ENCODE measurements at places on chromosomes 6 and 20.
A peak's percentile ranks its signal among the peaks of the same experiment; 100 is the strongest.

DNA sequence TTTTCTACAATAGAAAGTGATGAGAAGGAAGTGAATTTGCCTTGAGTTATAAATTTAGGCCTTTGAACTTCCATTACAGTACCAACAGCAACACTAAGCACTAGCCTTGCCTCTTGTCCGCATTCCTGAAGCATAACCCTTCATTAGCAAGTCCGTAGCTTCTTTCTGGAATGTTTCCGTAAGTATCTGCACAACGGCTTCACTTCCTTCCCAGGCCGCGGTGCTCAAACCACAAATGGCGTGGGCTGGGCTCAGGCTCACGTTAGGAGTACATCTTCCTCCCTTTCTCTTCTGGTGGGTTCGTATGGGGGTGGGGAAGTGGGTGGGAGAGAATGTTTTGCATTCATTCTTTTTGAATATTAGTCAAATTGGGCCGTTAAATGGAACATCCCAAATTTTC, 193.8 kb upstream of the SNX9 start:
- DNase-seq: no peak

GRCh38 chr6:123747515-123747914, 56.1 kb upstream of the NKAIN2 start:
- DNase-seq: no peak

DNA sequence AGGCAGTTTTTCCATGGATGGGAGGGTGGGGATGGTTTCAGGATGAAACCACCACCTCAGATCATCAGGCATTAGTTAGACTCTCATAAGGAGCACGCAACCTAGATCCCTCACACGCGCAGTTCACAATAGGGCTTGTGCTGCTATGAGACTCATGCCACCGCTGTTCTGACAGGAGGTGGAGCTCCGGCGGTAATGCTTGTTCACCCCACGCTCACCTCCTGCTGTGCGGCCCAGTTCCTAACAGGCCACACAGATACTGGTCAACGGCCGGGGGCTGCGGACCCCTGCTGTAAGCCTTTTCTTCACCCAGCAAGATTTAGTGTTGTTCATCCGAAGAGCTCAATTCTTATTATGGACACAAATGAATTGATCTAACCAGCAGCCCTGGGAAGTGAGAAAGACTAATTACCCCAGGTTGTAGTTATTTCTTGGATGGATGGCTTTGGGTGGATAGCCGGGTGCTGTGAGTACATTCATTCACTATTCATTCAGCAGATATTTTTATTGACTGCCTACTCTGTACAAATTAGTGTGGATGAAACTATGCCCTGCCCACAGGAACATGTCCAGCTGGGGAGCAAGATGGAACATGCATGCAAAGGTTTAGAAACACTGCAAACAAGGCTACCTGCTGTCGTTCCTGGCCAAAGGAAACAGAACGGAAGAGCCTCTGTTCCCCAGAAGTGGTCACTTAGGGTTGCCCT, 57.2 kb downstream of the RIOK1 start:
- DNase-seq: no peak

DNA sequence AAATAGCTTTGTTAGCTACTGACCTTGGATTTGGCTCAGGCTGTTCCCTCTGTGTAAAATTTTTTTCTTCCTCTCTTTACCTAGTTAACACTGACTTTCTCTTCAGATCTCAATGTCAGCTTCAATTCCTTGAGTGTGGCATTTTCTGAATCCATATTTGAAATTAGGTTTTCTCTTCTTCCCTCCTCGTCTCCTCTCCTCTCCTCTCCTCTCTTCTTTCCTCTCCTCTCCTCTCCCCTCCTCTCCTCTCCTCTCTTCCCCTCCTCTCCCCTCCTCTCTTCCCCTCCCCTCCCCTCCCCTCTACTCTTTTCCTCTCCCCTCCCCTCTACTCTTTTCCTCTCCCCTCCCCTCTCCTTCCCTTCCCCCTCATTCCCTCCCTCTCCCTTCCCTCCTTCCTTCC, 453.3 kb downstream of the BMP2 start:
- DNase-seq: no peak

DNA sequence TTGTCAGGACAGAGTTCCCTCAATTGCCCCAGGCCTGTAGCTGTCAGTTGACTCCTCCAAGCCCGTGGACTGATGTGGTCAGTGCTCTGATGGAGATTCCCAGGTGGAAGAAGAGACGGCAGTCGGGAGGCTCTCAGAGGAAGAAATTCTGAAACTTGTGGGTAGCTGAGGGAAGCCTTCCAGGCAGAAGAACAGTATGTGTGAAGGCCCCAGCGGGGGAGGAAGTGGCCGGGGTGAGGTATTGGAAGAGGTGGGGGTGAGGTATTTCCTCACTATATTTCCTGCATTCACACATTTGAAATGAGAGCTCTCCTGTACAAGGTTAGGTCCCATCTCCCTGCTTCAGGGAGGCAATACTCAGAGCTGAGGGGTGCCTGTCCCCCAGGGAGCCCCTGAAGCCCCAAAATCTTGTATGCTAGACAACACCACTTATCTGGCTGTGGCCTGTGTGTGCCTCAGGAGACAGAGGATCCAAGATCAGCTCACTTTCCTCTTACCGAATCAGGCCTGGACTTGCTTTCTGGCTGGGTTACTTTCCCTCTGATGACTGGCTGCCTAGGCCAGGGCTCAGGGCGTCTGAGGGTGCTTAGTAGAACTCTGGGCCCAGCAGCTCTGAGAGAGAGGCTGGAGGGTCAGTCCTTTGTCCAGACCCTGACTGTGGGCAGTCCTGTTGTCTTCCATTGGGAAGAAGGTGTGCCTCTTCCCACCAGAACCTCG, 49.3 kb upstream of the MYL9 start:
- DNase-seq: peak; percentile 45

- no peak for DNase-seq
Observed at GRCh38 chr20:12773936-12774335, 234.8 kb upstream of the SPTLC3 start.

- peak; percentile 23 for DNase-seq
Observed at GRCh38 chr20:34522969-34523871, 7.0 kb downstream of the DYNLRB1 start.

DNA sequence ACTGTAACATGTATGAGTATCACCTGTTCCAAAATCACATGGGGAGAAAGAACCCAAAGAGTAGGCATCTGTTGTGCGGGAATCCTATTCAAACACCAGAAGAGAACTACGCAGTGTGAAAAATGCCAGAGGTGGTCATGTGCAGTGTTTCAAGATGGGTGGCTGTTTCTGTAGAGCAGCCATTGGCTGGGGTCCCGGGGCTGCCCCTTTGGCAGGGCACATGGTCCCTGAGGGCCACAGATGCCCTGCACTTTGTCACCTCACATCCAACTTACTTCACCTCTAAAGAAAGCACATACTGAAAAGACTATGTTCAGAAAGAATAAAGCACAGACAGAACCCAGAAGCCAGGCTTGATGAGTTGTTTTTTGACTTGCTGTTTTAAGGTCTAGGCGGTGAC, 12.3 kb downstream of the MTCH1 start:
- DNase-seq: no peak

DNA sequence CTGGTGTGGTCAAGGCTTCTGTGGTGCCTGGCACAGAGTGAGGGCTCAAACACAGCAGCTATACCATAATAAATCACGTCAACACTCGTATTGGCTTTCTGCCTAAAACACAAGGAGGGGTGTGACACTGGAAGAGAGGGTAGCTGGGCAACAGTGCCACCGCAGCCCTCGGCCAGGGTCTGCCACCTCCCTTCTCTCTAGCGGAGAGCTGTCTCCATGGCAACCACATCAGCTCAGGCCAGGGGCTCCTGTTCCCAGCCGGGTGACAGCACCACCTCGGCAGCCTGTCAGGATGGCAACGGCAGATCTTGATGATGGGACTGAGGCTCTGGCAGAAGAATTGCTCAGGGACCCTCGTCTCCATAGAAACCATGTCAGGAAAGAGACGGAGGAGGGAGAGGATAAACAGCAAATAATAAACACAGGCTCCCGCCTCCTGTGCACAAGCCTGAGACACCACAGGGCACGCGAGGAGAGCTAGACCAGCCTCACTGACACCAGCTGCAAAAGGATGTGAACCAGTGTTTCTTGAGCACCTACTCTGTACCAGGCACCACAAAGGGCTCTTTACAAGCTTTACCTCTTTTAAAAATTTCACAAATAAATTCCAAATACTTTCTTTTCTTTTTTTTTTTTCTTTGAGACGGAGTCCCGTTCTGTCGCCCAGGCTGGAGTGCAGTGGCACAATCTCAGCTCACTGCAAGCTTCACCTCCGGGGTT, 50.4 kb upstream of the TLDC2 start:
- no peak for DNase-seq

- no peak for DNase-seq
Observed at GRCh38 chr6:159121486-159121885, 47.7 kb upstream of the FNDC1 start.

GRCh38 chr6:43318011-43318410, 9.4 kb upstream of the CRIP3 start:
- no peak for DNase-seq

- no peak for DNase-seq
Observed at GRCh38 chr6:10886691-10887502, at the start of gene SYCP2L. SYCP2L (plus strand) TSS chr6:10887052; CDS start chr6:10887127, 75 bp downstream.

DNA sequence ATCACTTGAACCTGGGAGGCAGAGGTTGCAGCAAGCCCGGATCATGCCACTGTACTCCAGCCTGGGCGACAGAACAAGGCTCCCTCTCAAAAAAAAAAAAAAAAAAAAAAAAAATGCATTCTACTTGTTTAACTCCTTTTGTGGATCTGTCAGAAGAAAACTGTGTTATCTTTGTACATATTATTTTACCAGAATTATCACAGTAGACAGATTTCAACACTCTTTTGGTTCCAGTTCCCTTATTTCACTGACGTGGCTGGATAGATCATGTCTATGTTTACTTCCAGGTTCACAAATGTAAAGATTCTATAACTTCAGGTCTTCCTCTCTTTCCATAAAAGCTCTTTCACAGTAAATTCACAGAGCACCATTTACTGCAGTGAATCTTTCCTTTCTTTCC, 18.4 kb downstream of the NUDT3 start:
- no peak for DNase-seq

GRCh38 chr20:3759884-3760283, 7.7 kb downstream of the ADISSP start:
- DNase-seq: no peak

DNA sequence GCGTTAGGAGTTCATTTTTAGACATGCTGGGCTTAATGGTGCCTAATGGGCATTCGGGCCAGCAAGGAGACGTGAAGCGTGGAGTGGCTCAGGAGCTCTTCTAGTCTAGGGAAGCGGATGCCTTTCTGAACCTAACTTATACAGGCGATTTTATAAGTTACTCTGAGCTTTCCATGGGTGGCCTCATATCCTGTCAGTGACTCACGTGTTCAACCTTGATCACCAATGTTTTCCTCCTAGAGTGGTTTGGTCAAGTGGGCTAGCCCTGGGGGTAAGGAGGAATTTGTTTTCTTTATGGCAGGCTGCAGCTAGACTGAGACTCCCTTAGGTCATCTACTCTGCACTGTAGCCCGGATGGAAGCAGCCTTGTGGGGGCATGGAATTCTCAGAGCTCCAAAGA, 52.1 kb downstream of the PLAGL1 start:
- DNase-seq: no peak

DNA sequence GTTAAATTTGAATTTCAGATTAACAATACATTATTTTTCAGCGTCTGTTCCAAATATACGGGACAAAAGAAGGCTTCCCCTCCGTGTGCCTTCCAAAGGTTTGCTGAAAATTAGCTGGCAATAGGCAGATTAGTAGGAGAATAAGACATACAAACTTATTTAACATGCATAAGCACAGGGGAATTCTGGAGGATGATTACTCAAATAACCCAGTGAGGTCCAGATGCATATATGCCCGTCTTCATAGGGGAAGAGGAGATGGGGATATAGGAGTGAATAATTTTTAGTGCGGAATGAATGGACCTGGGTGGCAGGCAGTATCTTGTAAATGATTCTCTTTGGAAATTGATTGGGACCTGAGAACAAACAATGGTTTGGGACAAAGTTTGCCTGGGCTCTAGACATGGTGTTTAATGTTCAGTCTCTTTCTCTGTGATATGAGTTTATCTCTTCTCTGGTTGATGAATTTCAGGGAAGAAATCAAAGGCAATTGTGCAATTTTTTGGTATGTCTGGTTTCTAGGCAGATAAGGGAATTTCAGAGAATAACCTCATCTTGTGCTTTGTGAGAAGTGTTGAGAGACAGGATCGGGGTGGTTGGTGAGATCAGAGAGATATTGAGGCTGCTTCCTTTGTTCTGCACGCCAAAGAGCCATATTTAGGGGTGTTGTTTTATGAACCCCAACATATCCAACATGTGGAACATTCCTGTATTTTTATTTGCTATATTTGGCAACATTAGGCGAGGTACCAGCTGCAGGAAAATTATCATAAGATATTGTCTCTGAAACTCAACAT, 63.7 kb downstream of the MKKS start:
- no peak for DNase-seq

DNA sequence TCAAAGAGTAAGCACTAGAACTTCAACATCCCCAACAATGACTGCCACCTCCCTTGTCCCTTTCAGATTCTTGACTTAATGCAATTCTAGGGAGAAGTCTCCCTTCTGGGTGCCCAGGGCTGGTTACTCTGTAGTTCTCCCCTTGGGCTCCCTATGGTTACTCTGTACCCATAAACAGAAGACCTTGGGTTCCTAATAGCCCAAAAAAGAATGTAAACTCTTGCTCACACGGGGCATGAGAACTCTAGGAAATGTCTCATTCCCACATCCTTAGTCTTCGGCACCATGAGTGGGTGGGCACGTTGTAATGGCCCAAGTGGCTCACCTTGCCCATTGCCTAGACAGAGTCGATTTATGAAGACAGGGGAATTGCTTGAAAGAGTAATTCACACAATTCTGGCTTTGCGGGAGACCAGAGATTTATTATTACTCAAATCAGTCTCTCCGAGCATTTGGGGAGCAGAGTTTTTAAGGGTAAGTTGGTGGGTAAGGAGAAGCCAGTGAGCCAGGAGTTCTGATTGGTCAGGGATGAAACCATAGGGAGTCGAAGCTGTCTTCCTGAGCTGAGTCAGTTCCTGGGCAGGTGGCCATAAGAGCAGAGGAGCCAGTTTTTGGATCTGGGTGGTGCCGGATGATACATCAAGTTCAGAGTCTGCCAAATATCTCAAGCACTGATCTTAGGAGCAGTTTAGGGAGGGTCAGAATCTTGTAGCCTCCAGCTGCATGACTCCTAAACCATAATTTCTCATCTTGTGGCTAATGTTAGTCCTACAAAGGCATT, 61.2 kb upstream of the SIRPG start:
- DNase-seq: no peak

DNA sequence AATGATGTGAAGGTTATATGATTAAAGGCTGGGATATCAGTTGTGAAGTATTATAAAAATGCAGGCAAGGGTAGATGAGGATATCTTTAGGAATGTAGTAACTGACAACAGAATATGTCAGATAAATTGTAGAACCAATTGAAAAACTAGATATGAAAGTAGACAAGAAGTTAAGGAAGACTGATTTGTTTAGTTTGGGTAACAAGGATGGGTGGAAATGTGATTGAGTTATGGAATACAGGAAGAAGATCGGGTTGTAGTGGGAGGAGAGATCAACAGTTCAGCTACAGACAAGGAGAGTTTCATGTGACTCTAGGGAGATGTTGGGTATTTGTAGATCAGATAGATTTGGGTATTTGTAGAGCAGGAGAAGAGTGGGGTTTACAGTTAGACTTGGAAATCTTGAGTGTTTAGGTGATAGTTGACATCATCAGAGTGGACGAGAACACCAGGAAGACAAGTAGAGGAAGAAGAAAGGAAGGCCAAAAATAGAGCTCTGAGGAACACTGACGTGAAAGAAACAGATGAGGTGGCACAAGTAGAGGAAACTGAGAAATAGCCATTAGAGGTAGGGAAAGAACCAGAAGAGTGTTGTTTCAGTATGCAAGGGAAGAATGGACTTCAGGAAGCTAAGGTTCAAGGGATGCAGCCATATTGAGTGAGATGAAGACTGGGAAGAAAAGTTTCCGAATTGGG, 12.1 kb upstream of the TSPYL1 start:
- no peak for DNase-seq

GRCh38 chr6:150490586-150490985, 109.1 kb upstream of the PLEKHG1 start:
- DNase-seq: no peak
